Activated B cell treated with CpG ODN at 0.5 μM for 24 hours (primary cell): ENCODE measurements at places on chromosomes 5 and 9.
A peak's percentile ranks its signal among the peaks of the same experiment; 100 is the strongest.

- DNase-seq = no peak
Observed at GRCh38 chr9:31188496-31188895, 1195.9 kb upstream of the ACO1 start.

DNA sequence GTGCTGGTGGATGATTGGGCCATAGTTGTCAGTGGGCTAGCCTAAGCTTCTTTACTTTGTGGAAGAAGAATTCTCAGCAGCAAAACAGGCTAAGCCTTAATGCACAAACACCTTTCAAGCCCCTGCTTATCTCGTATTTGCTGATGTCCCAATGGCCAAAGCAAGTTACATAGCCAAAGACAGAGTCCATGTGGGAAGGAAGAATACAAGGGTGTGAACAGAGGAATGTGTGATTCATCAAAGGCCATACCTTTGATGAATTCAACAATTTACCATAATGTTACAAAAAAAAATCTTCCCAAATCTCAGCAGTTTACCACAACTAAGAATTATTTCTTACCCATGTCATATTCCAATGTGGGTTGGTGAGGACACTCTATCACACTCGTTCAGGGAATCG lies 1.2 kb upstream of the YTHDC2 start:
- no peak for DNase-seq

- DNase-seq = no peak
Observed at GRCh38 chr5:7073666-7074065, 322.3 kb upstream of the ADCY2 start.

DNA sequence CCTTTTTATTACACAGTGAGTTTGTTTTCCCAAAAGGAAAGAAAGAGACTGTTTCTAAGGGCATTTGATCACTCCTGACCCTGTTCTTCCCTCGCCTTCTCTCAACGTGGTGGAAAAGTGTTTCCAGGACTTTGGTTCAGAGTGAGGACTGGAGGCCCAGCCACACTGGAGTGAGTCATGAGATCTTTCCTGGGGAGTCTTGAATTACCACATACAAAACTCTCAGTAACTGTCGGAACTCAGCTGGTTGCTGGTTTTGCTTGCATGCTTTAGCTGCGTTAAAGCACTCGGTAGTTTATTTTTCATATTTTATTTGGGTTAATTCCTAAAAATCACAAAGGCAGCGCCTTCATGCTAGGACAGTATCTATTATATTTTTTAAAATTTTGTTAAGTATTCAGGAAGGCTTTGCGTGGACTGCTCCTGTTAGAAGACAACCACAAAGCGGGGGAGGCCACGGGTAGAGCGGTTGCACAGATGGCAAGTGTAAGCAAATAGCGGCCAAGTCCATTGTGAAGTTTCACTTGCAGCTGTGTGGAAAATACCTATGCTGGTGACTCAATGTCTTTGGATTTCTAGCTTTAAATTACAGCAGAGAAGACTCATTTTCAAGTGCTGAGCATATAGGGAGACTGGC lies 77.7 kb downstream of the ARSB start:
- no peak for DNase-seq

DNA sequence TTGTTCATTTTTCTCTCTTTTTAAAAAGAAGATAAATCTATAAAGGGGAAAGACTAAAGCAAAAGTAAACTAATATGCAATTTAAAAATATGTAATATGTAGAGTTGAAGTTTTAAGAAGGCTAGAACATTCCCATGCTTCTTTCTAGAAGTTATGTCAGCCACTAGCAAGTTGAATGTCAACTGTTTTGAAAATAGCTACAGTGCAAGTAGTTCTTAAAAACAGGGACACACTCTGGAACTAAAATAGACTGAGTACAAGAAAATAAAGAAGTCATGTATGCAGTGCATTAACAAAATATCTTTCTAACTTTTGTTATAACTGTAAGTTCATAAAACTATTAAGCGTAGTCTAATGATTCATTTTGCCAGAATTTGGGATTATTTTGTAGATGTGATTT lies 7.9 kb downstream of the TMEM38B start:
- no peak for DNase-seq

DNA sequence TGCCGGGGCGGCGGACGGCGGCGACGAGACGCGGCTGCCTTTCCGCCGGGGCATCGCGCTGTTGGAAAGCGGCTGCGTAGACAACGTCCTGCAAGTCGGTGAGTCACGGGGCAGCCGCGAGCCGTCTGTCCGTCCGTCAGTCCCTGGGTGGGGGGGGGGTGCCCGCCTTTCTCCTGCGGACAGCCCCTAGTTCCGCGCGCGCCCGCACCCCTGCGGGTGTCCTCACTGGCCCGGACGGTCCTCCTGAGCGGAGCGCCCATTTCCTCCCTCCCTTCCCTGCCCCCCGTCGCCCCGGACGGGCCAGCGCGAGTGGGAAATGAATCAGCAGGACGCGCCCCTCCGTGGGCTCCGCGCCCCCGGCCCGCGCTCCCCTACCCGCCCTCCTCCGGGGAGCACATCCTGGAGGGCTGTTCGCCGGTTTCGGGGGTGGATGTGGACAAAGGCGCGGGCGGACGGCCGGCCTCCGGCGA lies 828 bp downstream of the ZSWIM6 start:
- DNase-seq = peak; percentile 44

DNA sequence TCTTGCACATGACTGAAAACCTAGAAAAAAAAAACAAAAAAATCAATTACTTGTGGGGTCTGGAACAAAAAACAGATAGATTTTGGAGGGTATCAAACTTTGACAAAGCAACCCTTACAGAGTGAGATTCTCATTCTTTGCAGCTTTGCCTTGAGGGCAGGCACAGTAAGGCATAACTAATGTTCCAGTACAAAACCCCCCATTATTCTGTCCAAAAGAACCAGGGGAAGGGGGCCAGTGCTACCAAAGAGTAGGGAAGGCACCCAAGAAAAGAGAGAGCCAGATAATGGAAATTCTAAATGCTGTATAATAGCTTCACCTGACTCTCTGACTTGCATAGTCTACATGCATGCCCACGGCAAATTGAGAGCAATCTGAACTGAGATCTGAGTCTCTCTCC lies 12.9 kb downstream of the POLK start:
- no peak for DNase-seq
